Activated CD4-positive, alpha-beta T cell treated with anti-CD3 and anti-CD28 coated beads, Interleukin-2, Interleukin-4, amounts not matched to agents 100 ng/mL and 50 ng/mL, durations not matched to agents 16 hours and 8 hours (primary cell): ENCODE measurements at places on chromosomes 5 and 9.
A peak's percentile ranks its signal among the peaks of the same experiment; 100 is the strongest.

- no peak for DNase-seq
Observed at GRCh38 chr9:126028746-126029145, 281.6 kb downstream of the PBX3 start.

- peak; percentile 67 for DNase-seq
Observed at GRCh38 chr9:100084734-100085133, 14.1 kb downstream of the ERP44 start.

DNA sequence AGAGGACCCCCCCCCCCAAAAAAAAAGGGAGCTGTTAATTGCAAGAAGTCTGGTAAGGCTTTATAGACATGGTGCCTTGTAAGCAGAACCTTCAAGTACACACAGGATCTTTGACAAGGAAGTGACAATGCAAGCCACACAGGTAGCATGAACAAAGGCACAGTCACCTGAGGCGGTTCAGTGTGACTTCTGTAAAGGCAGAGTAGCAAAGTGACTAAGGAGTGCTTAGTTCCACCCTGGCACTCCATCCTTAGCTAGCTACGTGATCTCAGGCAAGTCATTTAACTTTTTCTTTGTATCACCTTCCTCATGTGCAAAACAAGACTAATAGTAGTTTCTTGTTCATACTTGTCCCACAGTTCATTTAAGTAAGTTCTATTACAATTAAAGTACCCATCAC lies 282.0 kb downstream of the PRELID2 start:
- no peak for DNase-seq

GRCh38 chr5:61409568-61409967 lies 77.5 kb downstream of the ZSWIM6 start:
- no peak for DNase-seq

- DNase-seq: no peak
Observed at GRCh38 chr5:6096101-6096500, 282.2 kb downstream of the MED10 start.

- DNase-seq: no peak
Observed at GRCh38 chr9:109689701-109690100, 90.3 kb upstream of the PALM2AKAP2 start.
